ENCODE measurements at places on chromosomes 5 and 9.
A peak's percentile ranks its signal among the peaks of the same experiment; 100 is the strongest.

DNA sequence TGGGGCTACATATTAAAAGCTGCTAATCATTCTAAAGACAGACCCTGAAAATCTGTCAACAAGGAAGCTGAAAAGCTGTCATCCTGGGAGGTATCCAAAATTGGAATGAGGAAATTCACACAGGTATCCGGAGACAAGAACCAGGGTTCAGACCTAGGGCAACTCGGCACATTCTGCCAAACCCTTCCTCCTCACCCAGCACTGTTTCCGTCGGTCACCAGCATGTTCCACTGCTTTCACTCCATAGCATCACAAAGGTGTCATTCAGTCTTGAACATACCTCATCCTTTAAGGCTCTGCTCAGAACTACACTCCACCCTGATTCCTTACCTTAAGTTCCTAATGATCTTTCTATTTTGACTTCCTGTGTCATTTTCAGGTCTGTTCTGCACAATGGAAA, 153.1 kb upstream of the RASA1 start:
- no peak for DNase-seq

GRCh38 chr5:18754201-18754600, 1119.9 kb downstream of the TAF11L14 start:
- DNase-seq: no peak

GRCh38 chr9:127540664-127541041, 71.4 kb upstream of the STXBP1 start:
- no peak for DNase-seq

- no peak for DNase-seq
Measured at GRCh38 chr5:93677359-93677891, 64.0 kb downstream of the POU5F2 start.

- DNase-seq: no peak
Measured at GRCh38 chr5:169648725-169649310, 11.7 kb downstream of the DOCK2 start.

- DNase-seq: no peak
Measured at GRCh38 chr5:1031306-1031959, 22.8 kb downstream of the NKD2 start.

- DNase-seq: no peak
Measured at GRCh38 chr5:9166202-9167112, 379.4 kb downstream of the SEMA5A start.

GRCh38 chr5:66704790-66705425, 108.7 kb downstream of the MAST4 start:
- DNase-seq: no peak

GRCh38 chr5:50703367-50703666, 36.9 kb downstream of the PARP8 start:
- no peak for DNase-seq

DNA sequence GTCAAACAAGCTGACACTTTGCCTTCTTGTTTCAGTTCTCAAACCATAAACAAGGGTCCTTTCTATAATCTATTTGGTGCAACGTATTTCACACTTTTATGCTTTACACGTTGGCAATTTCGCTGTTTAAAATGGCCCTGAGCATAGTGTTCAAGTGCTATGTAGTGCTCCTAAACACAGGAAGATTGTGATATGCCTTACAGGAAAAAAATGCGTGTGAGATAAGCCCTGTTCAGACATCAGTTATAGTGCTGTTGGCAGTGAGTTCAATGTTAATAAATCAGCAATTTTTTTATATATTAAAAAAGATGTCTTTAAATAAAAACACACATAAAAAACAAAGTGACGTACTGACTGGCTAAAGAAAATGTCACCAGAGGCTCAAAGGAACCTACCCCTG, 23.9 kb downstream of the CLINT1 start:
- no peak for DNase-seq

DNA sequence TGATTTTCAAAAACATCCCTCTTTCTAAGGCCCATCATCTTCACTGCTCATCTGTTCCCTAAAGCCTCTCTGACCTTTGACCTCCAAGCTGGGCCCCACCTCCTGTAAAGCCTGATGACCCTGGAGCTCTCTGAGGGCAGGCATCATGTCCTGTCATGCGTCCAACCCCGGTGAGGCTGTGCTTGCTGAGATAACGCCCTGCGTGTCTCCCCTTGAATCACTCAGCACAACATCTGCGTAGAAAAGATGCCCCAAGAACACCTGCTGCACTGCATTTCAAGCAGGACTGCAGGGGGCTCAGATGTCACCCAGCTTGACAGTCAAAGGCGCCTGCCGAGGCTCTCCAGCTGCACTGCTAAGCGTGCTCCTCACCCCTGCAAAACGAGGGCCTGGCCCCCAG, 78.0 kb downstream of the OTULIN start:
- no peak for DNase-seq

DNA sequence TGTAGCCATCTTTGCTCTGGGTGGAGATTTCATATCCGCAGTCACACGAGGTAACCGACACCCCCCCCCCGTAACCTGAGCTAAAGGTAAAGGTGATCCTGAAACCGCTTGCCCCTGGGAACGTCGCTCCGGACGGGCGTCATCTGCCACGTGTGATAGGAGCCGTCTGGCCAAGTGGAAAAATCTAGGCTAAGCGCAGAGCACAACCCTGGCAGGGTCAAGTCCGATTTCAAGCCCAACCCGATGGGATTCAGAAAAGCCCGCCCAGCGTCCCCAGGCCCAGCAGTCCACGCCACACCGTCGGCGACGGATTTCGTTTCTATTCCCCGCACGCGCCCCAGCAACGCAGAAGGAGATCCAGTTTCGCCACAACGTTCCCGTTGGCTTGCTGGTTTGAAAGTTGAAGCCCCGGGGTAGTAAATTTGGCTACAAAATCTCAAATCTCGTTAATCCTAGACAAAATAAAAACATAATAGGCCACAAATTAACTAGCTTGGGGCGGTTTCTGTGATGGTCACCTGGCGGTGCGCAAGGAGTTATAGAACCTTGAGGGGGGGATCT, 32.4 kb upstream of the NFIB start:
- DNase-seq: no peak

DNA sequence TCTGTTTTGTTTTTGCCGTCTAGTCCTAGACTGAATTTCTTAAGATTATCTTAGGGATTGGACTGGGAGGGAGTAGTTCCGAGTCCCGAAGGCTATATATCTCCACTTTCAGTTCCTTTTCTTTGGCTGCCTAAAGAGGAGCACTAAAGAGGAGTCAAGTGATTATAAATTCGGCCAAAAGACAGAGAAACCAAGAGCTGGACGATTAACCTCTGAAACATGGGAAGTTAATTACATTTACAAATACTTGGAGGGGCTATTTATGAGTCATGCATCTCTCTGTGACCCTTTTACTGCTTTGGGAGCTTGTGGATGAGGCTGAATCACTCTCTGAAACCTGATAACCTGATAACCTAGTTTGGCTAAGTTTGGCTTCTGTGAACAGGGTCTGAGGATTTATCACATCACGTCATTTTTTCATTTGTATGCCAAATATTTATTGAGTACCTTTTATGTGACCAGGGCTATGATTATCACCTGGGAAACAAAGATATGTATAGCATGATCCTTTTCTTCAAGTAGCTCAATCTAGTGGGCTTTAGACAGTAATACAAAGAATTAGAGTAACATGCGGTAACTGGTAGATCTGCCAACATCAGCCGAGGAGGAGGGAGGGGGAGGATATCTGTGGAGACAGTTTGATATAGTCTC, 180.9 kb downstream of the CD180 start:
- DNase-seq: no peak

DNA sequence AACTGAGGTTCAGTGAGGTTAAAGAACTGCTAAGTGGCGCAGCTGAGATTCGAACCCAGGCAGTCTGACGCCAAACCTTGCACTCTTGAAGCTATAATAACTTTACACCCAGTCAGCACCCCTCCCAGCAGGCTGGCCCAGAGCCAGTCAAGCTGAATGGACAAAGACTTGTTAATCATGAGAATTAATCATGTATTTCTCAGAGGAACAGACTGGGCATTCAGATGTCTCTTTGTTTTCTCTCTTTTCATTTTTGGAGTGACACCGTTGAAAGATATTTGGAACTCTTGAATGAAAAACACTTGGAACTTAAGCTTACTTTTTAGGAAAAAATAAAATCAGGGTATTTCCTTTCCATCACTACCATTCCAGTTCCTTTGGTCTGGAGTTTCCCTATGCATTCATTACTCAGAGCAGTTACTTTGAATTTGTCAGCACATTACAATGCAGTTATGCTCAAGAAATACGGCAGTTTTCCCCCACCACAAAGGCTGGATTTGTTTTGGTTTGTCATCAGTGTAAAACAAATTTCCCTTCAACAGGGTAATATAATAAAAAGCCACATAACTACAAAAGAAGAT, 22.6 kb upstream of the MAMDC2 start:
- no peak for DNase-seq

DNA sequence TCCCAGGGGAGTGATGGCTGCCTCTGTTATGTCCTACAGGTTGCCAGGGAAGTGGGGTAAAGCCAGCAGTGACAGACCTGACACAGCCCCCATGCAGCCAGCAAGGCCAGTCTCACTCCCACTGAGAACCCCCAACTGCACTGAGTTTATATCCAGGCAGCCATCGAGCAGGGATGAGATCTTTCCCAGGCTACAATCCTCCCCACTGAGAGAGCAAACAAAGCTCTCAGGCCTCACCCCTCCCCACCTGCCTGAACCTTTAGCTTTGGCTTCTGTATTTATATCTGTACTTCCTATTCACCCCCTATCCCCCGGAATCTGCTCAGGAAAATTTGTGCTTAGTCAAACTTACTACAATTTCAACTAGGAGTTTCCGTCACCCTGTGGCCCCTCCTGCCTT, 284.1 kb downstream of the FAM170A start:
- DNase-seq: no peak

DNA sequence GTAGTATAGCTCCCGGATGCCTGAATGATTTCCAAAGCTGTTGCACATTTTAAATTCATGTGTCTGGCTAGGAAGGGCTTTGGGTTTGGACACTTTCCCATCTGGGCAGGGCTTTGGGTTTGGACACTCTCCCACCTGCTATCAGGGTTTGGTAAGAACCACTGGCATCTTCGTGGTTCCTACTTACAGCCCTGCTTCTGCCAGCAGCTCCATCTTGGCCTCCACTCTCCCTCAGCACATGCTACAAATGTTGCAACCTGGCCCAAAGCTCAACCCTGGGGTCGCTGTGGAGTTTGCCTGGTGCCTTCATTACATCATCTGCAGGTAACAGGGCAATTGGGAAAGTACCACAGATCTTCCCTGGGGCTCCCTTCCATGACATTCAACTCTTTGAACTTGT, 3.5 kb downstream of the TMCO6 start:
- no peak for DNase-seq

DNA sequence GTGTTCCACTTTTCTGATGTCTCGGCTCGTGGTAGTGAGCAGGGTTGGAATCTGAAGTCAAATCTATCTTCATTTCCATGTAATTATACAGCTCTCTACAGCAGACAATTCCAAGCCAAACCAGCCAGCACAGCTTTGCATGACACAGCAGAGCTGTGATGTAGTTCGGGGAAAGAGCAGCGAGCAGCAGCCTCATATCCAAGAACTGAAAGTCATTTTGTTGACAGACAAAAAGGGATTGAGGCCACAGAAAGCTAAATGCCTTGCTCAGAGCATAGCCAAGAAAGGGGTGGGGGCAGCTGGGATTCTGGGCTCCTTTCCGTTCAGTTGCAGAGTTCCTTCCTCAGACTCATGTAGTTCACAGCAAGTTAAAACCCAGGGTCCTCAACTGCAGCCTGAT, 32.1 kb downstream of the LCP2 start:
- DNase-seq: no peak

DNA sequence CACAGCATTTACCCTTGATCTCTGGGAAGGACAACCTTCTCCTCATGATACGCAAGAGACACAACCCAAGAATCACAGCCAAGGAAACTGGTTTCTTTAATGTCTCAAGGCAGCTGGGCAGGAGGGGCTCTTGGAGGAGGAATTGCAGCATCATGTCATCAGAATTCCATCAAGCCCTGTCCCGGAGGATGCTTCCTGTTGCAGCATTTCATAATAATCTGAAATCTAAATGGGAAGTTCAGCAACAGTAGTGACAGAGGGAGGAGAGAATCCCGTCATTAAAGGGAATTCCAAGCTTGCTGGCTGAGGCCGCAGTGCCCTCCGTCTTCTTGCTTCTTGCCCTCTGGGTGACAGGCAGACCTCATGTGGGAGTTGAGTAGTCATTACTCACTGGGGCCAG, 192.7 kb downstream of the TENT4A start:
- DNase-seq: no peak

- DNase-seq: no peak
Measured at GRCh38 chr5:29351170-29351569, 1842.3 kb upstream of the CDH6 start.

DNA sequence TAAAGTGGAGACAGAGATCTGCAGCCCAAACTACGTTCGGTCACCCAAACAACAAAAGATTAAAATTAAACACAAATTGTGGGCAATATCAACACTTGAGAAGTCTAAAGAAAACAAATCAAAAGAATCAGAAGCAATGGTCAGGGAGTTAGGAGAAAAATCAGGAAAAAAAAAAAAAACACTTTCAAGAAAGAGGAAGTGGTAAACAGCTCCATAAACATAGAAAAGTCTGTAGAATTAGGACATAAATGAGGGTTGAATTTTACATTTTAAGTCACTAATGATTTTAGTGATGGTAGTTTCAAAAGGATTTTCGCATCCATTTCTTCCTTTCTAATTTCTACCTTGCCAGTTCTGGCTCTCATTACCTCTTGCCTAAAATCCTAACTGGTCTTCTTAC, 10.1 kb downstream of the RNF145 start:
- DNase-seq: peak; percentile 8

GRCh38 chr5:107555425-107556090, 115.2 kb downstream of the EFNA5 start:
- DNase-seq: no peak

DNA sequence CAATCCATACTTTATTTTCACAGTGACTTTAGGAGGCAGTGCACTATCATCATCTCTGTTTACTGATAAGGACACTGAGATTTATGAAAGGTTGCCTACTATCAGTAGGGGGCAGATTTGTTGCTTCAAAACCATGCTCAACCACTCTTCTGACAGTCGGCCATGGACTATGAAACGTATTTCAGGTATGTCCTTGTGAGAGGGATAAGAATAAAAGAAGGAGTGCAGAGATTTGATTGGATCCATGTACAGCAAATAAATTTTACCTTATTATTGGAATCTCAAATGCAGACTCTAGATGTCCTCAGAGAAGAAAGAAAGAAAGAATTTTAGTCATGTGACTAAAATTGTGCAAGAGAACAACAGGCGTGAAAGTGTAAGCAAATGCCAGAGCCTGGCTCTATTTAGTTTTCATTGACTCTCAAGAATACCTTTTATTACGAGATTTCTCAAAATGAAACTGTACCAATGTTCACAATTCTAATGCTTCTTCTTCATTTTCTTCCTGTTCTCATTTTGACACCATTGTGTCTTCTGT, 296.6 kb upstream of the RASA1 start:
- DNase-seq: peak; percentile 31
